Activated naive CD8-positive, alpha-beta T cell treated with anti-CD3 and anti-CD28 coated beads for 36 hours (primary cell): ENCODE measurements at places on chromosomes 5 and 9.

- no peak for DNase-seq
Observed at GRCh38 chr5:14672484-14673394, 8.2 kb downstream of the OTULIN start.

DNA sequence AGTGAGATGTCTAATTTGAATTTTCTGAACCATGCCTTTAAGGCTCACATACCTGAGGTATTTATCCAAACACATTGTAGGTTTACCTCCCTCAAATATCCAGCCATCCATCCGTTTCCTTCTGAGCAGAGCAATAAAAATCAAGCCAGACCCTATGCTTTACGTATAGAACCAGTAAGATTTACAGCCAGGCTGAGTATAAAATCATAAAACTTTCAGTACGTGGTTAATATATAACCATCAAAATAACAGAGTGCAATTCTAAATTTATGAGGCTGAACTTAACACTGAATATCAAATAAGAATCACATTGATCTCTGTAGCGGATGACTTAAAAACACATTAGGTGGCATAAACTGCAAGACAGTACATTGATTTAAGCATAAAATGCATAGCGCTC lies 877.9 kb upstream of the WWC1 start:
- DNase-seq: no peak

DNA sequence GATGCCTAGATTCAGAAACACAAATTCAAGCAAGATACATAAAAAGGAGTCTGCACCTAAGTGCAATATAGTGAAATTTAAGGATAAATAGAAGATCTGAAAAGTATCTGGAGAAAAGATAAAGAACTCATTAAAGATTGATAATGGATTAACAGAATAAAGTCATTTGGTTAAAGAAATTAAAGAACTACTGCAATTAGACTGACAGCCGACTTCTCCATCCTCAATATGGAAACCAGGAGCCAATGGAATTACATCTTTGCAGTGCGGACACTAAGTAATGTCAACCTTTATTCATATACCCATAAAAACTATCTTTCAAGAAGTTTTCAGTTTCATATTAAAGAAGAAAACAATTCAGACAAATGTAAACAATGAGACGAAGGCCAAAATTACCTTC lies 81.0 kb downstream of the MRPL36 start:
- no peak for DNase-seq

DNA sequence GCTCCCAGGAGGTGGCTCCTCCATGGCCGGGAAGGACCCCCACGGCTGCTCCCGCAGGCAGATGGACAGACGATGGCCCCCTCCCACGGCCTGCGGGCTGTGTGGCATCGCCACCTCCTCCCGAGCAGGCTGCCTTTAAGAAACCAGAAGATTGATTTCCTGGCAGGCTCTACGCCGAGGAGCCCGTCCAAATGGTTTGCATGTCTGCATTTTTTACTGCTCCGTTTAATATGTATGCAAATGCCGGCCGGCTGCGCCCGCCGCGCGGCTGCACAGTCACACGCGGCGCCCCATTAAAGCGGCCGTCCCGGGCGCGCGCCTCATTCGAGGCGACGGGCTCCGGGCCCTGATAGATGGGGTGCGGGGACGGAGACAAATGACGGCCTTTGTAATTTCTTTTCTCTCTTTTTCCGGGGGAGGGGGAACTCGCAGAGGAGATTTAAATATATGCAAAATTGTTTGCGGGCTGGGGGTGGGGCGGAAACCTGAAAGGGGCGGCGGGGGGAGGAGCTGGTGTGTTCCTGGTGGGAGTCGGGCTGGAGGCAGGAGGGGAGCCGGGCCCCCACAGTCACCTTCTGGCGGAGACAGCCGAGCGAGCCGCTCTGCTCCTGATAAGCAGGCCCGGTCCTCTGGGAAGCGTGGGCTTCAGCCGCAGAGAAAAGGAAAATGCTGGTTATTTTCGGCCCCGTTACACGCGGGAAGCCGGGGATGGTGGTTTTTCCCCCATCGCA lies 158.7 kb upstream of the IER5L start:
- DNase-seq: peak; percentile 53

DNA sequence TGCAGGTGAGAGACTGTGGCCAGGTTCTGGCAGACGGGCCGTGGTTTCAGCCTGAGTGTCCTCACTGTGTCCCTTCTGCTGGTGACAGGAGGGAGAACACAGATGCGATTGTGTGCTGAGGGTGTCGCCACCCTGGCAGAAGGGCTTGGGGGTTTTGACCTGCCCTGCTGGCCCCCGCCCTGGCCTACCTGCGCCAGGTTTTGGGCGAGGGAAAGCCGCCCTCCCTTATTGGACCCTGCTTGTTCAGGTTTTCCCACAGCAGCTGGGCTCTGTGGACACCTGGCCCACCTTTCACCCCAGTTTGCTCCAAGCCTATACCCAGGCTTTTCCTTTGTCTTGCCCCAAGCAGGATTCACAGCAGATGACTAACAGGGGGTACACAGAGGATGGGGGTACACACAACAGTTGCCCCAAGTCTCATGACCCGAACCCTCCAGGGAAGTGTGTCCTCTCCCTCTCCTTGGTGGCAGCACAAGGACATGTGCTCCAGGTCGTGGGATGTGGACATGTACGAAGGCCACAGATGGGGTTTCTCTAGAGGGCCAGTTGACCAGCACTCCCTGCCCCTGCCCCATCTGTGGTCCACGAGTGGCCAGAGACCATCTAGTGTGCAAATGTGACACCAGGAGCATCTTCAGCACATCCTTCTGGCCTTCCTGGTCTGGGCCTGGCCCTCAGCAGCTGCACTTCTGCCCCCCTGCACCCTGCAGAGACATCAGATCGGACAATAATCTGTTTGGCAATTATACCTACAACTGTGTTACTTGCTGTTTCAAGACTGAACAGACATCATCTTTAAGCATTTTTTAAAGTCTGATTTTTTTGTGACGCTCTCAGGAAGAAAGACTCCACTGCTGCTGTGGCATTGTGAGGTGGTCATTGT lies 265.8 kb upstream of the IRX4 start:
- no peak for DNase-seq

DNA sequence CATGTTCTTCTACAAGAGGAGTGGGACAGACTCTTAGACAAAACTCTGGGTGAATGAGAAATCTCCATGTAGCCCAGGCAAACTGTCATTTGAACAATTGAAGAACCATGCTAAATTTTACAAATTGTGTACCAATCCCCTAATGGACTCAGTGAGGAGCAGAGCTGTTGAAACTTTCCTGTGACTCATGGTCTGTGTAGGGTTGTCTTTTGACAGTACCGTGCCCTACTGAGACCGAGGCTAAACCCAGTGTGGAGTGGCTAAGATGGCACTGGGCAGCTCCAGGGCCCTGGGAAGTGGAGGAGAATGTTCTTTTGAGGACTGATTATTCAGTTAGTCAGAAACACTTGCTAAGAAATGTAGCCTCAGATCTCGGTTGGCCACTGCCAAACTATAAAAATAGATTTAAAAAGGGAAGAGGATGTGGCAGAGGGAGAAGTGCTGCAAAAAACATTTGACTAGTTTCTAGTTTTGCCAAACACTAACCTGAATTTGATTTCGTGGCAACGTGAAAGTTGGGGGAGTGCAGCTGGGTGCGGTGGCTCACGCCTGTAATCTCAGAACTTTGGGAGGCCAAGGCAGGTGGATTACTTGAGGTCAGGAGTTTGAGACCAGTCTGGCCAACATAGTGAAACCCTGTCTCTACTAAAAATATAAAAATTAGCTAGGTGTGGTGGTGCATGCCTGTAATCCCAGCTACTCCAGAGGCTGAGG lies 24.7 kb downstream of the POU4F3 start:
- no peak for DNase-seq

DNA sequence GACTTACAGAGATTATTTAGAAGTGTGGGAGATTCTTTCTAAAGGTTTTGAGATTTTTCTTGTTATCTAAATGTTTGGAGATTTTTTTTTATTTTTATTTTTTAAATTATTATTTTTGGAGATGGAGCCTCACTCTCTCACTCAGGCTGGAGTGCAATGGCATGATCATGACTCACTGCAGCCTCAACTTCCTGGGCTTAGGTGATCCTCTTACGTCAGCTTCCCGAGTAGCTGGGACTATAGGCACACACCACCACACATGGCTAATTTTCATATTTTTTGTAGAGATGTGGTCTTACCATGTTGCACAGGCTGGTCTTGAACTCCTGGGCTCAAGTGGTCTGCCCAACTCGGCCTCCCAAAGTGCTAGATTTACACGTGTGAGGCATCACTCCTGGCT lies 694.5 kb downstream of the TLE1 start:
- DNase-seq: no peak

GRCh38 chr5:154997746-154998145 lies 15.8 kb upstream of the KIF4B start:
- DNase-seq: no peak

DNA sequence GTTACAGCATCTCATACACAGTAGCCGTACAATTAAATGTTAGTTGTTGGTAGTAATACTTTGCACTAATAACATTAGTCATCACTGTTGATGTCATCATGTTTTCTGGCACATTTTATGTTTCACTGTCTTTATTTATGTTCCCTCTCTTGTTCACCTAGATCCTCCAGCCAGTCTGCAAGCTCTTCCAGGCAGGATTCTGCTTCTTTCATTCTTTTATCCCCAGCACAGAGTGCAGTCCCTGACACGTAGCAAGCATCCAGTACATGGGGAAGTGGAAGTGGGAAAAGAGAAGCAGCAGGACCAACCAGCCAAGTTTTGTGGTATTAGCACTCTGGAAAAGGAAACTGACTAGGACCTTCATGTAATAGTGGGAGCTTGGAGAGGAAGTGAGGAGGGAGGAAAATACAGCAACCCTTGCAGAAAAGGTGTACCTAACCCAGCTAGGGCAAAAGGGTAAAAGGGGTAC lies 89.7 kb upstream of the SLC44A1 start:
- no peak for DNase-seq

- DNase-seq: peak; percentile 43
Observed at GRCh38 chr9:89498852-89499480, 1.1 kb upstream of the SEMA4D start.
